ENCODE measurements at places on chromosomes 16 and 17.

GRCh38 chr17:68033636-68034451 lies 1.7 kb upstream of the KPNA2 start:
- no peak for DNase-seq

DNA sequence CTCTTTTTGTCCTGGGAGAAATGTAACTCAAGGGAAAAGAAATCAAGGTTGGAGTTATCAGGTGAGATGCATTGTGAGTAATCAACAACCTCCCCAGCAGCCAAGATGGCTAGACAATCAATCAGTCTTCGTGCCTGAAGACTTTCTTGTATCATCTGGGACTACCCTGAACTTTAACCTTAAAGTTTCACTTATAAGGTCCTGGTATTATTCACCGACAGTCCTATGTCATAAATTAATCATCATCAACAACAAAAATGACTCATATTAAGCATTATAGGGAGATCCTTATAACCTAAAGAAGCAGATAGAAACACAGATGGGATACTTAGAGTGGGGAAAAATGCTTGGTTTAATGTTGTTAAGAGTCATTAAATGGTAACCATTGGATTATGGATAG lies 7.7 kb upstream of the TEKT3 start:
- no peak for DNase-seq

DNA sequence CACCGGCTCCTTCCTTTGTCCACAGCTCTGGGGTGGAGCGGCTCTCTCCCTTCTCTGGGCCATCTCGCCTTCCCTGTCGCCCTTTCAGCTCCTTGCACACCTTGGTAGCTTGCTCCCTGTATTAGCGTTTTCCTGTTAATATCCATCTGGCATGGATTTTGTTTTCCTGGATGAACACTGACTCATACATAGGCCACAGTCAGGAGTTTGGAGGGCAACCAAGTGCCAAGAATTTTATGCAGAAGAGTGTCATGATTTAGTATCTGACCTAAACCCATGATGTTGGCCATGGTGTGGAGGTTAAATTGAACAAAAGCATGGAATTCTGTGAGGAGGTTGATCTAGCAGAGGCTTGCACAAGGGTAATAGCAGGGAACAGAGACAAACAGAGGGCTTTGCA lies 180.9 kb downstream of the AIPL1 start:
- DNase-seq: no peak

DNA sequence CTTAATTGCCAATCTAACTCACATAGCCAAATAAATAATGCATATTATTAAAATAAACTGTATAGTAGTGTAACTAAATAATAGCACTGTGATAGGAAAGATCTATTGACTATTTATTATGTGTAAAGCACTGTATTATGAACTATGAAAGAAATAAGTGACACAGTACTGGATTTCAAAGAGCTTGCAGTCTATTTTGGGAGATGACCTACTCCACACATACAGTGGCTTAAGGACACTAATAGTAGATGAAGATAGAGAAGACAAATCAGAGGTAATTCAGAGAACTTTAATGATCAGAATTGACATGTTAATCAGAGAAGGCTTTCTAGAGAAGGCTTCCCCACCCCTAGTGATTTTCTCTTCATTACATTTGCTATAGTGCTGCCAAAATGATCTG lies 14.6 kb downstream of the LASP1NB start:
- DNase-seq: no peak

GRCh38 chr17:58932956-58933355 lies 173.7 kb downstream of the TRIM37 start:
- DNase-seq: no peak

DNA sequence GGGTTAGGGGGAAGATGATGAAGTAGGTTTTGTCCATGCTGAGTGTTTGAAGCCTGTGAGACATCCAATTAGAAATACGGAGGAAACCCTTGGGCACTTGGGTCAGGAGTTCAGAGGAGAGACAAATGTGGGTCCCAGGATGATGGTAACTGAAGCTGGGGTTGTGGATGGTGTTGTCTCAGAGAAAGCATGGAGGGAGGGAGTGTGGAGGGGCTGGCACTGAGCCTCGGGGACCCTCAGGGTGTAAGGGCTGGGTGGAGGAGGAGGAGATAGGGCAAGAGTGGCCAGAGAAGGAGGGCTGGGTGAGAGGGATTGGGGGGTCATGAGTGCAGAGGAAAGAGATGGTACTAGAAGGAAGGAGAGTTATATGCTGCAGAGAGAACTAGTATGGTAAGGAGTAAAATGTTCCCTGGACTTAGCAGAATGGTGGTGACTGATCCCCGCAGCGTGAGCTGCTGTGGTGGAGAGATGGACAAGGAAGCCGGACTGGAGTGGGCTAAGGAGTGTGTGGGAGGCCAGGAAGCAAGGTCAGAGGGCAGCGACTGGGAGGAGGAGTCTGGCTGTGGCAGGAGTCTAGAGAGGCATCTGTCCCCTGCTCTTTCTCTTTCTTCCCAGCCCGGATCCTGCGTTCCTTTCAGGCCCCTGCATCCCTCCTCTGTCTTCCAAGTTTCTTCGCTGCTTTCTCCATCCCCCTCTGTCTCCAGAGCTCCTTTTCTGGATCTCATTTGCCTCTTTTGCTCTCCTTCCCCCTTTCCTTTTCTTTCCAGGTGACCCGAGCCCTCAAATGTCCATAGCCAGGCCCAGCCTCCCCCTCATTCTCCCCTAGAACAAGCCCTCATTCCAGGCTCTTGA lies 3.9 kb upstream of the COL1A1 start:
- DNase-seq: no peak

DNA sequence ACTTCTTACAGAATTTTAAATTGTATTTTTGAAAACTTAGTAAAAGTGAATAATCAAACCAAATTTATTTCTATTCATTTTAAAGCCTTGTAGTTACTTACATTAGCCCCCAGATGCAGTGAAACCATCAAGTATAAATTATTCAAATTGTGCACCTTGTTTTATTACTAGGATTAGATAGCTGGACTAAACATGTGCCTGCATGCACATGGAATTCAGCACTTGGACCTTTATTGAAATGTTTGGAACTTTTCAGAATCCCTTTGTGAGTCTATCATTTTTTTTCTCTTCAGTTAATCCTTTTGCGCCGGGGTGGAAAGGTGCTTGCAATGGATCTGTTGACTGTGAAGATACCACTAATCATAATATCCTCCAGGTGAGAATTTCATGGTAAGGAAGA lies 4.7 kb downstream of the ZPBP2 start:
- no peak for DNase-seq

DNA sequence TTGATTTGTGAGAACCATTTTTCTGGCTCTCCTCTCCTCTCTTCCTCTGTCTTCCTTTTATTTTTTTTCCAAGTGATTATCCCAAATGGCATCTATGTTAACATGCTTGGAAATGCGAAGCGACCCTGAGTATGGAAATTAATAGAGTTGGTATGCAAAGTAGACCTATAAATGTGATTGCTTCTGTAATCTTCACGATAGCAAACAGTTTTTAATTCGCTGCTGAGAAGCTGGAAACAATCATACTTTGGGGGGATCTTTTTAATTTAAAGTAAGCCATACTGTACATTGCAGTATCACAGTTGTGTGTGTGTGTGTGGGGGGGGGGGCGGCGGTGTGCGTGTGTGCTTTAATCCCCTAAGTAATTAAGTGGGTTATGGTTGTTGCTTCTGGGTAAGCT lies 233.3 kb downstream of the CDH13 start:
- DNase-seq: no peak

DNA sequence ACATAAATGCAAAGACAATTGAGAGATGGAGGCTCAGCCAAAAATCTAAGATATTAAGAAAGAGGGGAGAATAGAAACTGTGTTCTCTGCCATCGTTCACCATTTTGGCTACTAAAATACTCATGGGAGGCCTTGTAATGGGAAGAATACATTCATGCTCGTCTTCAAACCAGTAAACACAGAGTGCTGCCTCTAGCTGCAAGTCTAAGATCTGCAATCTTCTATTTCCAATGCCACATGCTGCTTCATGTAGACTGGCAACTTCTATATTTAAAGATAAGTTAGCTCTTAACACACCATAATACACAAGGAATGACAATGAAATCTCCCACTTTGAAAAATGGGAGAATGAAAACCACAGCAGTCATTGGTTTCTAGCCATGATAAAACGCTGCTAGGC lies 387.3 kb downstream of the HS3ST3B1 start:
- DNase-seq: no peak

DNA sequence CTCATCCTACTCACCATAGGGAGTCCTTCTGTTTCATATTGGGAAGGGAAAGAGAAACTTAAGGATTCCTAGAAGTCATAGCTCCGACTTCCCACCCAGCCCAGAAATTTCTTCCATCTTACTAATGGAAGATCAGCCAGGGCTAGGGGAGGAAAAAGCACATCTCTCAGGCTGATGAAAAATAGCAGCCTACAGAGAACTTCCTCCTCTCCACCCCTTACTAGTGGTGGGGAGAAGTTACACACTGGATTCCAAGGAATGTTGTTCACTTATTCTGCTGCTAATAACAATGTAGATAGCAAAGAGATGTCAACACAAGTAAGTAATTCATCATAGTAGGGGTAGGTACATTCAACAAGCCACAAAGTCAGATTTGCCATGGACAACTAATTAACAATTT lies 94.4 kb downstream of the SPACA3 start:
- no peak for DNase-seq

GRCh38 chr17:306536-307294 lies 45.9 kb downstream of the RPH3AL start:
- DNase-seq: no peak

DNA sequence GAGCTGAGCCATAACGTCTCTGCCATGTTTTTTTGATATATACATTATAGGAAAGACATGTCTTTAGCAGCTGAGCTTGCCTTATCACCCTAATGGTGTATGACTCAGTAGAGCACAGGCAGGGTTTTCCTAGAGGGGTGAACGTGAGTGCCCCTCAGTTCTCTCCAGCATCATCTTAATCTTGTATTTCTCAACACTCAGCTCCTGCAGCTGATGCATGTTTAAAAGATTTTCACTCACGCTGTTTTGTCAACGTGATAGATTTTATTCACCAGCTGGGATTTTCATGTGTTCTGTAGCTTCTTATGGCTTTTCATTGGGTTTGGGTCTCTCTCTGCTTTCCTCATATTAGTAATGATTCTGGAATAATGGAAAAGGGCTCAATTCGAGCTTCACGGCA lies 186.0 kb upstream of the PMFBP1 start:
- no peak for DNase-seq

GRCh38 chr16:72890587-72890986 lies 157.3 kb downstream of the ZFHX3 start:
- no peak for DNase-seq

DNA sequence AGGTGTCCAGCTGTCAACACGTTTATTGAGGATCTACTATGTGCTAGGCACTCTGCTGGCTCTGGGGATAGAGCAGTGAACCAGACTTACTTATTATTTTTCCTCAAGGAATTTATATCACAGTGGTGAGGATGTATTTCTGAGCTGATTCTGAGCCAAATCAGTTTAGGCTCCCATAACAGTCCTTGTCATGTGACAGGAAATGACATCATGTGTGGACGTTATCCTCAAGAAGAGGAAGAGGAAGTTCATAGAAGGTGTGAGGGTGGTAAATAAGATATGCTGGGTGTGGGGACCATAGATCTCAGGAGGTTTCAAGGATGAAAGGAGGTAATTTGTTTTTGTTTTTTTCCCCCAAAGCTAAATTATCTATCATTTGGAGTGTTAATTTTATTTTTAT lies 873.5 kb upstream of the EEF2KMT start:
- DNase-seq: no peak

- DNase-seq: no peak
These were observed 285.2 kb downstream of the SEC14L1 start for GRCh38 chr17:77425791-77426641.

DNA sequence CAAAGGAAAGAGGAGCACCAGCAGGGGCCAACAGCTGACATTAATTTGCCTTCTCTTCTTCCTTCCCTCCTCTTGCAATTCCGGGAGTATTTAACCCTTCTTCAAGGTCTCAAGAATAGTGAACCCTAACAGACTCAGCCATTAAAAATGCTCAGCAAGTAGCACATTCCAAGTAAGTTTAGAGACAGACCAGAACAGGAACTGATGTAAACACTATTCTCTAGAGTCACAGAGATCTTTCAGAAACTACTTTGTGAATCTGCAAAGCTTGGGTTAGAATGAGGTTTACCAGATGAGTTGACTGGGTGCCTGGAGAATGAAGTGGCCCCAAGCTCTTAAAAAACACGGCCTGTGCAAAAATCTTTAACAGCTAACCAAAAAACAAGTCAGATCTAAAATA lies 50.9 kb downstream of the TEX2 start:
- DNase-seq: no peak

DNA sequence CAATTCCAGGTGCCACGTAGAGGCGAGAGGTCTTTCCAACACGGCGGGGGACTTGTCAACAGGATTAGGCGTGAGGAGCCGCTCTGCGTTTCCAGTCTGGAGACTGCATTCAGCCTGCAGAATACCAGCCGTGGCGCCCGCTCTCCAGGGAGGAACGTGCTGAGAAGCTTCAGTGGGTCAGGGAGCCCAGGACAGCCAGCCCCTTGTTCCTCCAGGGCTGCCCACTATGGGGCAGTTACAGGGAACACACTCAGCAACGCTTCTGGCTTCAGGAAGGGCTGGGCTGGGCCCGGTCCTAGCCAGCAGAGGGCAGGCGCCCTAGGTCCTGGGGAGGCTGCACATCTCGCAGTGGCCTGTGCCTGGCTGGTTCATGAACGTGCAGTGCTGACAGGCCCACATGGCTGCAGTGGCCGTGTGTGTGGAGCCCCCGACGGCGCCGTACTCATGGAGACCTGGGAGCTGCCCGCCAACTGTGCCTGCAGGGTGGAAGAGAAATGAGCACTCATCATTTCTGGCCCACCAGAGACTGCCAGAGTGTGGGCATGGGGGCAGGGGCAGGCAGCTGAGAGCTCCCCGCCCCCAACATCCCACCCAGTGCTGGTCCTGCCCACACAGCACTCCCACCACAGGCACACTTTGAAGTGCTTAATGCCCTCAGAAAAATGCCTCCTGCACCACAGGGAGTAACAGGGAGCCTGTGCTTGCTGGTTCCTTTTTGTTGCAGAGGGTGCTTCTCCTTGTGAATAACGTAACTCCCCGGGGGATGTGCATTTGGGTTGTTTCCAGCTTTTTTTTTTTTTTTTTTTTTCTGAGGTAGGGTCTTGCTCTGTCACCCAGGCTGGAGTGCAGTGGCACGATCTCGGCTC lies 7.0 kb upstream of the FAAP100 start:
- DNase-seq: no peak

DNA sequence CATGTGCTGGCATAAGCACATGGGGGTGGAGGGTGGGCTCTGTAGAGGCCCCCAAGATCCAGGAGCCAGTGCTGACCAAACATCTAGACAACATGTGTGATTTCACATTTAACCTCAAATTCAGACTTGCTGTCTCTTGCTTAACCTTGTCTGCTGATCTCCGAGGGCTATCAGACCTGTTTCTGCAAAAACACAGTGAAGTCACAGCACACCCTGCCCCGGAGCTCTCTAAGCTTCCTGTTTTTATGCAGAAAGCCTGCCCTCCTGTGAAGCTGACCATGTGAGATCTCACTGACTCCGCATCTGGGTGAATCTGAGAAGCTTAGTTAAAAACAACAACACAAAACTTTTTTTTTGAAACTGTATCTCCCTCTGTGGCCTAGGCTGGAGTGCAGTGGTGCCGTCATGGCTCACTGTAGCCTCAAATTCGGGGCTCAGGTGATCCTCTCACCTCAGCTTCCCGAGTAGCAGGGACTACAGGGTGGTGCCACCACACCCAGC lies 6.6 kb upstream of the DPEP2 start:
- DNase-seq: peak; percentile 73
